ENCODE measurements at places on chromosomes 13 and 19.

GRCh38 chr19:44878120-44878865 lies 12.8 kb upstream of the TOMM40 start:
- no peaks in the 10 kb centered on the region for H3K27me3 ChIP-seq
- no peak overlapping the region for H3K4me3 ChIP-seq
- H3K4me1 ChIP-seq: no peaks in the 10 kb centered on the region
- no peak for DNase-seq

DNA sequence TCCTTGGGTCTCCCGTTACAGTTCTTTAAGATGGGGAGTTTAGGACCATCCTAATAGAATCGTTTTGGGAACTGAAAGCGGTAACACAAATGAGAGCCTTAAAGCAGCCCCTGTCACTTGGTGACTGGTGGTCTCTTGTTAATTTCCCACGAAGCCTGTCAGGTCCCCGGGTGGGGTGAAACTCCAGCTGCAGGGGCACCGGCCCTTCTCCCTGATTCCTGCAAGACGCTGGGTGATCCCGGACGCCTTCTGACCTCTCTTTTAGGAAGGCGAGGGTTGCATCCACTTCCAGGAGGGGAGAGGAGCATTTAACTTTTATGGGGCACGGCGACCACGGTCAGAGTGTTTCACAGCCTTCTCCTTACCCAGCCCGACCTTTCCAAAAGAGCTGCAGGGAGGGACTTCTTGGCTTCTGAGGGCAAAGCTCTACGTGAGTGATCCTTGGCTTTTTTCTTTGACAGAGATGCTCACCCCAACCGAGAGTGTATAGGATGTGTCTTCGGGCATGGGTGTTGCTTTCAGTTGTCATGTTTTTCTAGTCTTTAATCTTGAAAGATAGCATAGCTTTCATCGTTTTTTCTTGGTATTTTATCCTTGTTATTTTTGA lies 688 bp downstream of the ZNF225 start:
- no peaks in the 10 kb centered on the region for H3K36me3 ChIP-seq
- peak overlapping the region; percentile 81 for H3K4me3 ChIP-seq
- DNase-seq: no peak

GRCh38 chr13:98848746-98849145 lies 96.3 kb upstream of the SLC15A1 start:
- no peaks in the 10 kb centered on the region for H3K27me3 ChIP-seq
- DNase-seq: no peak
- no peak overlapping the region for H3K4me3 ChIP-seq
- H3K4me1 ChIP-seq: no peaks in the 10 kb centered on the region
- H3K27ac ChIP-seq: no peak overlapping the region

- DNase-seq: peak; percentile 68
- no peaks in the 10 kb centered on the region for H3K36me3 ChIP-seq
- no peak within 1 kb of the TSS for H3K27ac ChIP-seq
- H3K27me3 ChIP-seq: peaks cover 3% of the 10 kb centered on the region
Observed at GRCh38 chr19:35030257-35031071, at the start of gene SCN1B. Gene SCN1B, plus strand, starts transcription at chr19:35030470. Its CDS starts 351 bp downstream, at chr19:35030821.

- H3K36me3 ChIP-seq: no peaks in the 10 kb centered on the region
- H3K27ac ChIP-seq: no peak overlapping the region
- H3K4me3 ChIP-seq: no peak overlapping the region
- H3K4me1 ChIP-seq: no peaks in the 10 kb centered on the region
Observed at GRCh38 chr19:11806354-11807098, 7.5 kb upstream of the ZNF440 start.

DNA sequence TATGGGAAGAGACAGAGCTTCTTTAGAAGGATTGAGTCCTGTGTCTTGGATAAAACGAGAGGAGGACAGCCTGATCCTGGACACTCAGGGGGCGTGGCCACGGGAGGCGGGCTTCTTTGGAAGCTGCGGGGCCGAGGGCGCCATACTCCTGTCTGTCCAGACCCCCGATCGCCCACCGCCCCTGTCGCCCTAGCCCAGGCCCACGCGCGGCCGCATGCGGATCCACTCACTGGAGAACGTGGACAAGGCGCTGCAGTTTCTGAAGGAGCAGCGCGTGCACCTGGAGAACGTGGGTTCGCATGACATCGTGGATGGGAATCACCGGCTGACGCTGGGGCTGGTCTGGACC lies 23.1 kb downstream of the SPTBN4 start:
- no peak overlapping the region for H3K4me3 ChIP-seq
- peak overlapping the region; percentile 59 for H3K27ac ChIP-seq
- H3K4me1 ChIP-seq: no peaks in the 10 kb centered on the region
- no peaks in the 10 kb centered on the region for H3K36me3 ChIP-seq
- no peaks in the 10 kb centered on the region for H3K27me3 ChIP-seq

GRCh38 chr19:42108527-42109389 lies 23.5 kb downstream of the POU2F2 start:
- H3K36me3 ChIP-seq: no peaks in the 10 kb centered on the region
- H3K4me1 ChIP-seq: peaks cover 6% of the 10 kb centered on the region
- no peak overlapping the region for H3K4me3 ChIP-seq
- no peak overlapping the region for H3K27ac ChIP-seq
- DNase-seq: peak; percentile 83

GRCh38 chr13:51823863-51824262 lies 19.9 kb upstream of the DHRS12 start:
- H3K27ac ChIP-seq: no peak overlapping the region
- H3K4me1 ChIP-seq: peaks cover 96% of the 10 kb centered on the region
- DNase-seq: no peak
- peak overlapping the region; percentile 78 for H3K4me3 ChIP-seq
- H3K27me3 ChIP-seq: no peaks in the 10 kb centered on the region
- H3K36me3 ChIP-seq: no peaks in the 10 kb centered on the region

DNA sequence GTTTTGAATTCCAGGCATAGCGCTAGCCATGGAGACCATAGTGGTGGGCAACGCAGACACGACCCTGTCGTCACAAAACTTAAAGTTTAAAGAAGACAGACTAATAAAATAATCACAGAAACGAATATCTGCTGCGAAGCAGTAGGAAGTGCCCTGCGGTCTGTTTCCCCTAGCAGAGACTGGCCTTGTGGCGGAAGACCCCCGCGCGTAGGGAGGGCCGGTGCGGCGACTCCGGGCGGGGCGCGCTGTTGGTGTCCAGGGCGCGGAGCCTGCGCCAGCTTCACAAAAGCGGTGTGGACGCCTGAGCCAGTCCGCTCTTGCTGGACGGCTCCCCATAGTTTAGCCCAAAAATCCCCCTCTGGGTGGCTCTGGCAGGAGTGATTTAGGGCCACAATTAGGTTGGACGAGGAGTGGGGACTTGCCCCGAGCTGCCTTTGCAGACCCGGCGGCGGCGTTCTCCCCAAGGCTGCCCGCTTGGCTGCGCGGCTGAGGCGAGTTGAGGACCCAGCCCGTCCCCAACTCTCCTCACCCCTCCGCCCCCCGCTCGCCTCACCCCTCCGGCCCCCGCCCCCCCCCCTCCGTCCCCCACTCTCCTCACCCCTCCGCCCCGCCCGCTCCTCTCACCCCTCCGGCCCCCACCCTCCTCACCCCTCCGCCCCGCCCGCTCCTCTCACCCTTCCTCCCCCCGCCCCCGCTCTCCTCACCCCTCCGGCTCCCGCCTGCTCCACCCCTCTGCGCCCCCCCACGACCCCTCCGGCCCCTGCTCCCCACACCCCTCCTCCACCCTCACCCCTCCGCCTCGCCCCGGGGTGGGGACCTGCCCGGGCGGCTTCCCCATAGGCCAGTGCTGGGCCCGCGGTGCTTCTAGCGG lies 14.2 kb upstream of the LATS2 start:
- H3K4me3 ChIP-seq: peak overlapping the region; percentile 56
- peaks cover 12% of the 10 kb centered on the region for H3K4me1 ChIP-seq
- H3K27ac ChIP-seq: peak overlapping the region; percentile 20
- H3K36me3 ChIP-seq: no peaks in the 10 kb centered on the region
- no peaks in the 10 kb centered on the region for H3K27me3 ChIP-seq
